ENCODE measurements at places on chromosomes 1 and 21.

- DNase-seq: no peak
Observed at GRCh38 chr1:32998064-32998463, 33.5 kb upstream of the RNF19B start.

- DNase-seq: no peak
Observed at GRCh38 chr1:237032029-237032428, 10.0 kb upstream of the RYR2 start.

DNA sequence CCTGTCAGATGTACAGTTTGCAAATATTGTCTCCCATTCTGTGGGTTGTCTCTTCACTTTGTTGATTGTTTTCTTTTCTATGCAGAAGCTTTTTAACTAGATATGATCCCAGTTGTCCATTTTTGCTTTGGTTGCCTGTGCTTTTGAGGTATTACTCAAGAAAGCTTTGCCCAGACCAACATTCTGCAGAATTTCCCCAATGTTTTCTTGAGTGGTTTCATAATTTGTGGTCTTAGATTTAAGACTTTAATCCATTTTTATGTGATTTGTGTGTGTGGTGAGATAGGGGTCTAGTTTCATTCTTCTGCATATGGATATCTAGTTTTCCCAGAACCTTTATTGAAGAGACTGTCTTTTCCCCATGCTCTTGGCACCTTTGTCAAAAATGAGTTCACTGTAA is 116.9 kb downstream of the DUSP10 start:
- no peak for DNase-seq

DNA sequence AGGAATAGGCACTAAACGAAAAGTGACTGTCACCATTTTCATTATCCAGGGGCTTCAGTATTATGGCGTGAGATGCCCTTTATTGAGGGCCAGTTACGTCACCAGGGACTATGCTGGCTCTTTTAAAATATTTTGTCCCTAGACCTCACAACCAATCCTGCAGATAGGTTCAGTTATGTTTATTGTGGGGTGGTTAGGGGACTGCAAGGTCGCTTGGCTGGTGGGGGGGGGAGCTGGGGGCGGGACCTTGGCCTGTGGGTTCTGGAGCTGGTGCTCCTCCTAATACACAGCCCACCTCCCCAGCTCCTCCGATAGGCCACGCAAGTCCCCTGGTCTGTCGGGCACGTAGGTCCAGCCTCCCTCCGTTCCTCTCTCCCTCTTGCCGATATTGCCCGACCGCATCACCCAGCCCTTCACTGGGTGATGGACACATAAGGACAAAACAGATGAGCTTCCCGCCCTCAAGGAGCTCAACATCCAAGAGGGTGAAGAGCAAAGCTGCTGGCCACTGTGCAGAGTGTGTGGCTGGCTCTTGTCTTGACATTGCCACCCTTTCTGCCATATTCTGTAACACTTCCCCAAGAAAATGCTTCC is 271.8 kb downstream of the MATN1 start:
- no peak for DNase-seq

DNA sequence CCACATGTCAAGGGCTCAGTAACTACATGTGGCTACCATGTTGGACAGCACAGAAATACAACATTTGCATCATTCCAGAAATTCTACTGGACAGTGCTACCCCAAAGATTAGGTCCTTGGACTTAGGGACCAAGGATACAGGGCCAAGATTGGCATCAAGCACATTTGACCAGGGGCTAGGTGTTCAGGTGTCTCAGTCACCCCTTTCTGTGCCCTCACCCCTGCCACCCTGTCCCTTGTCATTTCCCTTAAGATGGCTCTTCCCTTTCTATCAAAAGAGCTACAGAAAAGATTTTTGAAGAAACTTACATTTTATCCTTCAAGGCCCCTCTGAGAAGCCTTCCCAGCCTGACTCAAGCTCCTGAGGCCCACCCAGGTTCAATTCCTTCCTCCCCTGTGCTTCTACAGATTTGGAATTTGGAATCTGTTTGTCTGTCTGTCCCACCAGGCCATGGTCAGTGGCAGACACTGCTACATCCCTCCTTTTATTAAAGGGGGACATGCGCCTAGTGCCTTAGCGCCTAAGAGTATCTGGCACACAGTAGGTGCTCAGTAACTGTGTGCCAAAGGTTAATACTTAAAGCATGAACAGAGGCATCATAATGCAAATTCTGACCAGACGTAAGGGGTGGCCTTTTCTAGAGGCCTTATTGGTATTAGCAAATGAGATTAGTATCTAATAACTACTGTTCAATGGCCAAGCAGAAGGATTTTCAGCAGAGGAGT is 21.4 kb downstream of the CSF1 start:
- no peak for DNase-seq

DNA sequence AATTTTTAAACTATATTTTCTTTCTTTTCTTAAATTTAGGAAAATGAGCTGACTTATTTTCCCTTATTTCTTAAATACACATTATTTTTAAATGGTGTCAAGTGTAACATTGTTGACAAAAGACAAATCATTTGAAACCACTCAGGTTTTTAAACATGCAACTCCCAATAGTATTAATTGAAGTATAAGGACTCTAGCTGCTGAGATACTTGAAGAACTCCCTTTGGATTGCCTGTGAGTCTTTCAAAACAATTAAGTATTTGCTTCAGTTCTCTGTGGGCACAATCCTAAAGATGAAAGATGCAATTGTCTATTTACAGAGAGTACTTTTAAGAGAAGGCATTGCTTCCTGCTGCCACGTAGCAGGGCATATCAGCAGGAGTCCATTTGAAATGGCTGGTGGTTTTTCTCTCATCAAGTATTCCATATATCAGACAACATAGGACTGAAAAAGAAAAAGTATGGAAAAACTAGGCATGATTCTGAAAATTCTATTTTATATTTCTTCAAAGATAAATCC is 373.4 kb downstream of the NEGR1 start:
- DNase-seq: peak; percentile 57

Measured in COLO829 (cell line).